Activated CD4-positive, alpha-beta memory T cell treated with anti-CD3 and anti-CD28 coated beads, Interleukin-2, amount 10 ng/mL, durations not matched to agents 7 days and 5 days (primary cell): ENCODE measurements at places on chromosomes 5 and 9. TPM values are rescaled to one million over a fixed set of nuclear protein-coding genes. Genes with fewer than 3 reads are reported as not detected.

DNA sequence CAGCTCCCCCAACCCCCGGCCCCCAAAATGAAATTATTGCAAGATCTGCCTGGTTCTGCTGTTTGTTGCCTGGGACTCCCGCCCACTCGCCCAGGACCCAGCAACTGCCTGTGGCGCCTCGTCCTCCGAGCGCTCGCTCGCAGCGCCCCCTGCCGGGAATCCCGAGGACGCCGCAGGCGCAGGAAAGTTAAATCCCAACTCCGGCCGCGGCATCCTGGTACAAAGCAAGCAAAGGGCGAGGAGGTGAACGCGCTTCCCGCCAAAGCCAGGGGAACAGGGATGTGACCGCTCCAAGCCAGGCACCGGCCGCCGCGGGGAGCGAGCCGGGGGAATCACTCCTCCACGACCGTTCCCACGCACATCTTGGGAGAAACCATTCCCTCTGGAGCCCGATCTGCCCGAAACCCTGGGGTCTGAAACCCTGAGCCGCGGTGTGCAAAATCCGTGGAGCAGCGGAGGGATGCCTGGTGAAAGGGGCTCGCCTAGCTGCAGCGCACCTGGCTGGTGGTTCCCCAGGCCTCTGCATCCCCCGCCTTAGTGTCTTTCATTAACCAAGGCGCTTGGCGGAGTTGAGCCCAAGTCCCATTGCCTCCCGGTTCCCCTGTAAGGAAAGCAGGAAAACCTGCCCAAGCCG lies 1.3 kb downstream of the SEMA5A start:
- DNase-seq, result peak; percentile 48

DNA sequence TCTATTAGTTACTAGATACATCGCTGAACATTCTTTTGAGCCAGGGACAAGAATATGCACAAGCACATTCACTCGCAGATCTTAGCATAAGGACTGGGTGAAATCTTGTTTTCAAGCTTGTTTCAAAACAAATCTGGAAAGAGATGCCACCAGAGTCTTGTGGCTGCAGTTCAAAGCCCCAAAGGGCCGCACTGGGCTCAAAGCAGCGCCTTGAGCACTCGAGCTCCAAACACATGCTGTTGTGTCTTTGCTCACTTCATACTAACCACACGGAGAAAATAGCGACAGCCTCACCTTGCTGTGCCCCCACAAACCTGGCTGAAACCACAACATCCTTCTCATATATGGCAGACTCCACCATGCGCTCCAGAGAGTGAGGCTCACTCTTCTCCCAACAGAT lies 34.2 kb upstream of the IL7R start:
- DNase-seq, result peak; percentile 60

DNA sequence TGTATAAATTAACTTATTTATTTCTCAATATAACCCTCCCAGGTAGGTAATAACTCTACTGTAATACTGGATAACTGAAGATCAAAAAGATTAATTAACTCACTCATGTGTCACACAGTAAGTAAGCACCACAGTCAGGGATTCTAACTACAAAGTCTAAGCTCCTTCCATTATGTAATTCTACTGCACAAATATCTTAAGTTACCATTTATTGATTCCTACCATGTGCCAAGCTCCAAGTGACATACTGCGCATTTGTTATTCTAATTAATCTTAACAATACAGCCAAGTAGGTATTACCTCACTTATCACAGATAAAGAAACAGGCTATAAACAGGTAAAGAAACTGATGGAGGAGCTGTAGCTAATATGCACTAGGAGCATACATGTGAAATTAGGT lies 58.3 kb downstream of the RANBP6 start:
- DNase-seq, result no peak

Gene FBP2
- not detected for total RNA-seq

DNA sequence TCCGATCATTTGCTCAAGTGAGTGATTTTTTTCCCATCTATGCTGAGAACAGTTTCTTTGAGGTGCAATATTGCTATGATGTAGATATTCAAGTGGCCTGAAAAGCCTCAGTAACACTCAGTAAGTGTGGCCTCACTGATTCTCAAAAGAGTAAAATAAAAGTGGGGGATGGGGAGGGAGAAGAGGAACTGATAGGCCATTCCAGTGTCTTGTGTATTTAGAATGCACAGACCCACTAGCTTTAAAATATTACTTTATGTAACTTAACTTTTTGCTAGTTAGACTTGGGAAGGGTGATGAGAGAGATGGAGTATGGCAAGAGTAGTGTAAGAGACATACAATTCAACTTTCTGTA lies 79.5 kb upstream of the ZNF608 start:
- no peak for DNase-seq

- DNase-seq, result no peak
These were observed 404.9 kb upstream of the ADAMTS16 start for GRCh38 chr5:4735261-4735660.

Gene HAND1
- not detected for total RNA-seq

- no peak for DNase-seq
These were observed 481.1 kb downstream of the NR2F1-AS1 start for GRCh38 chr5:93099902-93100347.

GRCh38 chr9:27125030-27125429 lies 16.0 kb downstream of the TEK start:
- DNase-seq, result no peak

DNA sequence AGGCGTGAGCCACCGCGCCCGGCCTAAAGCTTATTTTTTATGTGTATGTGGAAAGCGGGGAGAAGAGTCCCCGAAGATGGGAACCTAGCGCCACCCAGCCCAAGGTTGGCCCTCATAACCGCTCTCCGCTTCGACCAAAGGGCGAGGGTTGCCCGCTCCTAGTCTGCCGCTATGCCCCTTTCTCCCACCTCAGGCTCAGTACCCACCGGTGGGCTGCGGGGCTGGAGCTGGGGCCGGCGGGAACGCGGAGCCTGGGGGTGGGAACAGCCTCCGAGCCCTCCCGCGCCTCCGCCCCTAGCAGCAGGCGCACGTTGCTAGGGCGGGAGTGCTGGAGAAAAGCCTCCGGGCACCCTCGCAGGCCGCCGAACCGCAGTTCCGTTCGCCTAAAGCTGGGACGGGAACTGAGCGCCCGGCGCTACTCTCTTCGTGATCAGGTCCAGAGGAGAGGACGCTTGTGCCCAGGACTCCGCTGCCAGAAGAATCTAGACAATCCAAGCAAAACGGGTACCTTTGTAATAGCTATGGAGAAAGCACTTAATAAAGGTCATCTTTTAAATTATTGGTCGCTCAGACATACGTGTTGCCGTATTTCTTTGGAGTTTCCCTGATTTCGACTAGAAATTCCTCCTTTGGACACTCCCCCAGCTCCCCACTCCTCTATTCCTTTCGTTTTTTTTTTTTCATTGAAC lies at the start of gene WDR31:
Gene WDR31 (minus strand): TSS at position 265 of the 689 bp plus-strand sequence. CDS start 8,253 bp downstream, outside the sequence.
- peak; percentile 80 for DNase-seq

GRCh38 chr9:133506653-133507038 lies 18.1 kb downstream of the MYMK start:
- no peak for DNase-seq

GRCh38 chr5:14452685-14453454 lies 128.7 kb upstream of the OTULINL start:
- DNase-seq, result no peak

DNA sequence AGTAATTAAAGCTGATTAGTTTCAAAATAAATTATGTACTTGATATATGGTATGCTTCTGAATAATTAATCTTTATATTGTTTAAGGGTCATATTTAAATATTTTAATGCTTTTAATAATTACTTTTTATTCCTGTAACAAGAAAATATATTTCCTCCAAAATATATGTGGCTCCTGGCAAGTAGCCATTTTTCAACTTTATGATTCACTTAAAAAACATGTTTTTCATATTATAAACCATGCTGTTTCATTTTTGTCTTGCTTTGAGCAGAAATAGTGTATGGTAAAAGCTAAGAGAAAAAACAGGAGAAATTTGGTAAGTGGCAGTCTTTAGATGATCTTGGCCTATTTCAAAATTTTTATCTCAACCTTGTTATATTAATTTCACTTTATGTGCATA lies 14.6 kb downstream of the SPATA9 start:
- no peak for DNase-seq

GRCh38 chr5:73445665-73446630 lies 2.6 kb downstream of the FOXD1 start:
- DNase-seq, result no peak

Gene RAD23B
- total RNA-seq, result 89.4 TPM

DNA sequence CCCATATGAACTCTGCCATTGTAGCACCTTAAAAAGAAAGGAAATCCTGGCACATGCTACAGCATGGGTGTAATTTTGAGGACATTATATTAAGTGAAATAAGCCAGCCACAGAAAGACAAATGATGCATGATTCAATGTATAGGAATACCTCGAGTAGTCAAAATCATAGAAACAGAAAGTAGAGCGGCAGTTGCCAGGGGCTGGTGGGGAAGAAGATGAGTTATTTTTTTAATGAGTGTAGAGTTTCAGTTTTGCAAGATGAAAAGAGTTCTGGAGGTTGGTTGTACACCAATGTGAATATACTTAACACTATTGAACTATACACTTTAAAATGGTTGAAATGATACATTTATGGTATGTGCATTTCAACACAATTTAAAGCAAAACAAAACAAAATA lies 133.0 kb downstream of the ZDHHC21 start:
- no peak for DNase-seq

GRCh38 chr5:98570010-98570409 lies 203.5 kb upstream of the RGMB start:
- DNase-seq, result no peak

- no peak for DNase-seq
These were observed 26.6 kb upstream of the PIP5K1B start for GRCh38 chr9:68678430-68678829.
